ENCODE measurements at places on chromosomes 13 and 19. TPM values are rescaled to one million over a fixed set of nuclear protein-coding genes. Genes with fewer than 3 reads are reported as not detected.

DNA sequence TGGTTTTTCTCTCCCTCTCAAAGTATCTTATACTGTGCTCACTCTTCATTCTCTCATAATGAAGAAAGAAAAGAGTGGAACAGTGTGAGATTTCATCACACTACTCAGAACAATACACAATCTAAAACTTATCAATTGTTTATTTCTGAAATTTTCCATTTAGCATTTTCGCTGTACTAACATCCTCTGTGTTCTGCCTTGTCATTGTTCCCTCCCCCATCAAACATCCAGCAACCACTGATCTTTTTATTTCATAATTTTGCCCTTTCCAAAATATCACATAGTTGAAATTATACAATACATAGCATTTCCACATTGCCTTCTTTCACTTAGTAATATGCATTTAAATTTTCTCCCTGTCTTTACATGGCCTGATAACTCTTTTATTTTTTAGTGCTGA, 658.7 kb downstream of the SLITRK1 start:
- no peaks in the 10 kb centered on the region for H3K27me3 ChIP-seq
- peaks cover 26% of the 10 kb centered on the region for H3K4me1 ChIP-seq
- H3K27ac ChIP-seq = no peak overlapping the region
- H3K36me3 ChIP-seq = no peaks in the 10 kb centered on the region
- DNase-seq = no peak

DNA sequence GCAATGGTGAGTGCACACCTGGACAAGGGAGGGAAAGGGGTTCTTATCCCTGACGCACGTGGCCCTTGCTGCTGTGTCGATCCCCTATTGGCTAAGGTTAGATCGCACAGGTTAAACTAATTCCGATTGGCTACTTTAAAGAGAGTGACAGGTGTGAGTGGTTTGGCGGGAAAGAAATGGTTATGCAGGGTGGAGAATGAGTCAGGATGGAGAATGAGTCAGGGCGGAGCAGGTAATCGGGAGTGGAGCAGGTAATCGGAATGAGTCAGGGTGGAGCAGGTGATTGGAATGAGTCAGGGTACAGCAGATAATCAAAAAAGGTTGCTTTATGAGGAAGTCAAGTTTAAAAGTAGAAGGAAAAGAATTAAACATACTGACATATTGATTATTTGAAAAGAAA, 24.4 kb upstream of the SIAH3 start:
- H3K36me3 ChIP-seq = no peaks in the 10 kb centered on the region
- peaks cover 10% of the 10 kb centered on the region for H3K4me1 ChIP-seq
- no peak for DNase-seq
- H3K4me3 ChIP-seq = no peak overlapping the region

GRCh38 chr13:29581666-29582065, 13.8 kb downstream of the SLC7A1 start:
- H3K27ac ChIP-seq = peak overlapping the region; percentile 85
- H3K36me3 ChIP-seq = peaks cover 6% of the 10 kb centered on the region
- peaks cover 98% of the 10 kb centered on the region for H3K4me1 ChIP-seq
- DNase-seq = peak; percentile 55
- H3K4me3 ChIP-seq = peak overlapping the region; percentile 41

DNA sequence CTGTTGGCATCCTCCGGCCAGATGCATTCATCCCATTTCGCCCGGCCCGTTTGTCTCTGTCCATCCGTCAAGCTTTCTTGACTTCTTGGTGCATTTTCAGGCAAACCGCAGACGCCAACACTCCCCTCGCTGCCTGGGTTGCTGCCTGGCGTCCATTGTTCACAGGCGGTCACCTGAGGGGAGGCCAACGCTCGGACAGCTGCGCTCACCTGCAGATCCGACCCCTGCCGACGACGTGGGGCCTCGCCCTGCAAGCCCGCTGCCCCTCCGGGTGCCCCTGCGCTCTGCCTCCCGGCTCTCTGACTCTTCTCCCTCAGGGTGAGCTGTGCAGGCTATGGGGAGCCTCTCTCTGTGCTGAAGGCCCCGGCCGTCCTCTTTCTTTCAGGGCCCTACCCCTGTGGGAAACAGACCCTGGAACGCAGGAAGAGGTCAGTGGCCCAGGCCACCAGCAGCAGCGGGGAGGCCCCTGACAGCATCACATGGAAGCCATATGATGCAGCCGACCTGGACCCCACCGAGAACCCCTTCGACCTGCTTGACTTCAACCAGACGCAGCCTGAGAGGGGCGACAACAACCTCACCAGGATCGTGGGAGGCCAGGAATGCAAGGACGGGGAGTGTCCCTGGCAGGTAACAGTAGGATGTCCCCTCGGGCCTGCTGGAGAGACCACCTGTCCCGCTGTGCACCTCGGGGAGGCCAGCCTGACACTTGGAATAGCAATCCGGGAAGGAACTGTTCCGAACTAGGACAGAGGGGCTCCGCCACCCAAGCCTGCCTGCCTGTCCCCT, 14.8 kb upstream of the PROZ start:
- H3K27me3 ChIP-seq = no peaks in the 10 kb centered on the region
- H3K4me3 ChIP-seq = no peak overlapping the region
- no peak for DNase-seq

GRCh38 chr13:94181461-94182107, 297.9 kb downstream of the DCT start:
- no peaks in the 10 kb centered on the region for H3K27me3 ChIP-seq
- no peaks in the 10 kb centered on the region for H3K4me1 ChIP-seq

Gene ZNF536
- total RNA-seq = 0.13 TPM

Gene MYO16
- total RNA-seq = not detected

Gene ZNF793
- total RNA-seq = 2.9 TPM
